ENCODE measurements at places on chromosomes 7 and 10. TPM values are rescaled to one million over a fixed set of nuclear protein-coding genes. Genes with fewer than 3 reads are reported as not detected.

DNA sequence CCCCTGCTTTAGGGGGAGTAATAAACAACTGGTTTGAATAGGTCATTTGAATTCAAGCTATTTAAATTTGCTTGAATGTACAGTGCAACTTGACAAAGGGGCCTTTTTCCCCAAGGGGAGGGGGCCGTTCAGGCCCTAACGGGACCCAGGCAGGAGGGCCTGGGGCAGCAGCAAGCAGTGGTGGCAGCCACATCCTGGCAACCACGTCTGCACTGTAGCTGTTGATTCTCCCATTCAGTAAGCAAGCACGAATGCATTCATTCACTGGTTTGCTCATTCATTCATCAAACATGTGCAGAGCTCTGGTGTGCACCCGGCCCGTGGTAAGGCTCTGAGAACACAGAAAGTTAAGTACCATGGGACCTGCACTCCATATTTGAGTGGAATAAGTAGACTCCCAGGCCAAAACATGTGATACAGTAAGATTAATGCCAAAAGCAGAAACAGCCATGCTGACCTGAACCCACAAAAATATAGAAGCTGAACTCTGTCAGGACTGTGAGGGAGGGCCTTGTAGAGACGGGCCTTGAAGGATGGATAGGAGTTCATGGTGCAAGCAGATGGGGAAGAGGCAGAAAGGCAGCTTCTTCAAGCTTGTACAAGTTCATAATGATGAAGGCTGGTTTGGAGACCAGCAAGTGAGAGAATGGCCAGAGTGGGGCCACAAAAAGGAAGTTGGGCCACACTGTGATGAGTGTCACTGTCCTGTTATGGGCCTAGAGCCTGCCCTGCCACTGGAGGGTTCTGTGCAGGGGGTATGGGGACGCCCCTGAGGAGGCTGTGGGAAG lies 29.3 kb upstream of the C10orf53 start:
- DNase-seq = no peak

Gene SP8
- not detected for polyA plus RNA-seq

Gene CALHM2
- 90.4 TPM for polyA plus RNA-seq

GRCh38 chr7:20399521-20399920 lies 68.8 kb downstream of the ITGB8 start:
- no peak for DNase-seq

Gene CUL1
- polyA plus RNA-seq = 34.5 TPM

DNA sequence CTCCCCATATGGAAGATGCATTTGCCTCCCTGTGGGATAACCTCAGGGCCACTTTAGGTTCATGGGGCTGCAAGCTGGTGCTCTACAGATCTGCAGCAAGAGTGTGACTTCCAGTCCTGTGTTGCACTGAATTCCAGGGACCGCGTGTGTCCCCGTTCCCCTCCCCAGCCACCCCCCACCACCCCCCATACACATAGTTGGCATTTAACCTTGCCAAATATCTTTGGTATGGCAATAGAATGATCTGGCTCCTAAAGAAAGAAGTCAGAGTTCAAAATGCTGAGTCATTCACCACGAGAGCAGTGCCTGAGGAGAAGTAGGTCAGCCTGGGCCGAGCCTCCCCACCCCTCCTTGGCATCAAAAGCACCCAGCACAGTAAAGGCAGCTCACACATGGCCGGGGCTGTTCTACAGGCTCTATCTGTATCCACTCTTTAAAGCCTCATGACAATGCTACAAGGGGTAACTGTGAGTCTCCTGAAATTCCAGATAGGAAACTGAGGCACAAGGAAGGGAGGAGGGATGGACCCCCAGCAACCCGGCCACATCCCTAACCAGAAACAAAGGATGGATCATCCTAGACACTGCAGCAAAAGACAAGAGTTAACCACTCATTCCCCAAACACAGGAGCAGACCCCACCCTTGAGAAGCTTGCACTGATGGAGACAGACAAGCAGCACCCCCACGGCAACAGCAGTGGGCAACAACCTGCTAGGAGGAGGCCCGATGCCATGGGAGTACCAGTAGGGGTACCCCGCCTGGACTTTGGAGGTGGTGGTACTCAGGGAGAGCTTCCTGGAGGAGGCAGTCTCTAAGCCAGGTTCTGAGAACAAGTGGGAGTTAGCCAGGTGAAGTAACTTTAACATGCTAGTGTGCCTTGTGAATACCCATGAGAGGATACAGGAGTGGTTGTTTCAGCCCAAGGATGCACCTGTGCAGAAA lies 70.3 kb upstream of the NANOS1 start:
- no peak for DNase-seq

Measured in aorta (tissue), 5 donors.